ENCODE measurements at places on chromosomes 5 and 9.

DNA sequence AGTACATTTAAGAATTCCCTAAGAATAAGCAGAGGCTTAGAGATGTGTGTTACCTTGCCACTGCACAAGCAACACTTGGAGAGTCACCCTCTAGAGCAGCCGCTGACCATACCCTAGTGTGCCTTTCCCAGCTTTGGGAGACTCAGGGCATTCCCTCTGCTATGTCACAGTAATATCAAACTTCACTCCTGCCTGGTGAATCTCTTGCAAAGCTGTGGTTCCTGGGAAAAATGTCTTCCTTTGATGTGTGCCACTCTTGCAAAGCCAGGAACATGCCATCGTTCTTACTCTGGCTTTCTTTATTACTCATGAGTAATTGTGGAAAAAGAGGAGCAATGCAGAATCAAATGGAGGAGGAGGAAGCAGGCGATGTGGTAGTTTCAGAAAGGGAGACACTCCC lies 173.2 kb downstream of the CCDC192 start:
- DNase-seq: no peak

- no peak for DNase-seq
These were observed 186.9 kb upstream of the TRIM32 start for GRCh38 chr9:116499986-116500871.

GRCh38 chr5:116763987-116764866 lies 189.6 kb upstream of the SEMA6A start:
- DNase-seq: no peak

- DNase-seq: no peak
These were observed 224.5 kb downstream of the BNC2 start for GRCh38 chr9:16645970-16646369.

DNA sequence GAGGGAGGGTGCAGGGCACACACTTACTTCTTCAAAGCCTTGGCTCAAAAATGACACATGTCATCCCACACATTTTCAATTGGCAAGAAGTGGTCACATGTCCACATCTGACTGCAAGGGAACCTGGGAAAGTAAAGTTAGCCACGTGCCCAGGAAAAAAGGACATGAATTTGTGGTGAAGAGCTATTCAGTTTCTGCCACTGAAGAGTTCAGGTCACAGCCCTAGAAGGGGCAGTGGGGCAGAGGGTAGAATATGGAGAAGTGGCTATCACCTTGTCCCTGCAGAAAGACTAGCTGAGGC lies 1.9 kb upstream of the RGS14 start:
- no peak for DNase-seq

DNA sequence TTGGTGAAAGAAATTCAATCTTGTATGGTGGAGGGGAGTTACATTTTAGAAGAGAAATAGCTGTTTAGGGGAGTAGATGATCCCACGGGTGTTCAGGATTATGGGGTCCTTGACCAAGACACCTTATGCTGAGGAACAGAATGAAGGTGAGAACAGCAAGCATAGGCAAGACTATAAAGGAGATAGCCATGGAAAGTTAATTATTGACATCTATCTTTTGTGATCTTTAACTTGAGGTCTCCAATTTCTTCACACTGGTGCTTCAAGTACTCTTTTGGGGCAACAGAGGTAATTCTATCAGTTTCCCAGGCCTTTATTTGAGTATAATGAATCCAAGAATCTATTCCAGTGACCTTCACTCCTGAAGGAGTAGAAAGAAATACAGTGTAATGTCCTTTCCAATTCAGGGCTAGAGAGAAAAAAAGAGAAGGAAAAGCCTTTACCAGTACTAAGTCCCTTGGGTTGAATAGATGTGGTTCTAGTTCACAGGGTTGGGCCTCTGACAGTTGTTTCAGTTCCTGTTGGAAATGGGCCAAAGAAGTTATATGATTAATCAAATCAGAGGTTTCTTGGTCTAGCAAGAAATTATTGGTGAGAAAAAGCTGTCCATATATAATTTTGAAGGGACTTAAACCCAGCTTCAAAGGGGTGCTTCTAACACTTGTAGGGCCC lies 2104.1 kb upstream of the ACO1 start:
- no peak for DNase-seq

DNA sequence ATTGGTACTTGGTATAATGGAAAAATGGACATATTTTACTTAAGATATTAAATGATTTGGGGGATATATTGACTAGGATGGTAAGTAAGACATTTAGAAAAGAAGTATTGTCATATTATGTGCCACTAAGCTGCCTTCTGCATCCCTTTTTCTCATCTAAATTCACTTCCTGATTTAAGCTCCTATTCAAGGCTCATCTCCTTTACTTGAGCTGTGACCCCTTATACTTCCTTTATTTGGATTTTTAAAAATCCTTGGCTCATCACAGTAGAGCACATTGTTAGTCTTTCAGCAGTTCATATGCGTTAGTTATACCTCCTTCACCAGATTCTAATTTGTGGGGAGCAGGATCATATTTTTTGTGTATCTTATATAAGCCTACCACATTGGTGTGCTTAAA lies 6.6 kb downstream of the COMMD10 start:
- DNase-seq: no peak

DNA sequence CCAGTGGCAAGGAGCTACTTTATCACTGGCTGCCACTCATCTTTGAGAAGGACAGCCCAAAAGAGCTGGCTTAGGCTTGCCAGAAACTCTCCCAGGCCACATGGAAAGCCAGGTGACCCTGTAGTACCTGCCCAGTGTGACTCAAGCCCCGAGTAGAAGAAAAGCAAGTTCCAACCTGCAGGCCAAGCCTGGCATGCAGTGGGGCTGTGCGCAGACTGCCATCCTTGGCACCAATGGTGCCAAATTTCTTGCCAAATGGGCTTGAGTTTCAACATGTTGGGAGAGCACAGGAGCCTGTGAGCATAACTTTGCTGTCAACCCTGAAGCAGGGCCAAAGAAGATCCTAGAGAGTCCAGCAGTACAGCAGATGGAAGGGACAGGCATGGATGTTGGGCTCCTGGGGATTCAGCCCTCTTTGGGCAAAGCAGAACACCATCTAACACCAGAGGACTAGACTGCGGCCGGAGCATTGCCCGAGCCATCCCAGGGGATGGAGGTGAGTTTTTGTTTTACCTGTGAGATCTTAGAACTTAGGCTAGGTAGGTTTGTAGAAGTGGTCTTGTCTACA lies 27.3 kb upstream of the SHB start:
- no peak for DNase-seq

DNA sequence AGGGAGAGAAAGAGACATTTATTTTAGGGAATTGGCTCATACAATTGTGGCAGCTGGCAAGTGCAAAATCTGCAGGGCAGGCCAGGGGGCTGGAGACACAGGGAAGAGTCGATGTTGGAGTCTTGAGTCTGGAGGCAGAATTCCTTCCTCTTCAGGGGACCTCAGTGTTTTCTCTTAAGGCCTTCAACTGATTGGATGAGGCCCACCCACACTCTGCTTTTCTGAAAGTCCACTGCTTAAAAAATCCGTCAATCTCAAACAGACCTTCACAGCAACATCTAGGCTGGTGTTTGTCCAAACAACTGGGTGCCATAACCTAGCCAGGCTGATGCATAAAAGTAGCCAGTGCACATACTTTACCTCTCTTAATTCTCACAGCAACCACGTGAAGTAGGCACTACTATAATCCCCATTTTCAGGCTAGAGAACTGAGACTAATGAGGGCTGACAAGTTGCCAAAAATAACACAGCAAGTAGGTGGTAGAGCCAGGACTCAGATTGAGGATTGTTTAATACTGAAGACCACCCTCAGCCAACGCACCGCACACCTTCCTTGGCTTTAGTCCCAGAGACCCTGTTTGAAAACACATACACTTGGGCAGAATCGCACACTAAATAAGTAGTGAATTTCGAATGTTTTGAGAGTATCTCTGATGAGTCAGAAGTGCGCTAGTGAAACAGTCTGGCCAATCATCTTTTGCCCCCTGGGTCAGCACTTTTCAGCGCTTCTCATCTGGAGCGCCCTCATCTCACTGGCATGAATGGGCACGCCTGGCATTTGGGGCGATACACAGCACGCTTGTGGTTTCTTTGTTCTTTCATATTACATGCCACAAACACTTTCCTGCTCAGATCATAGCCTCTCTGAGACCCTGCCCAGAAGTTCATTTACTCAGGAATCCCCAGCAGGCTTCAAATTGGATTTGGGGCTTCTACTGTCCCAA lies 591.4 kb downstream of the CCDC171 start:
- DNase-seq: no peak

All from D721Med (cell line).